NCI-H1417 (cell line): ENCODE measurements at places on chromosomes 12 and 14.

DNA sequence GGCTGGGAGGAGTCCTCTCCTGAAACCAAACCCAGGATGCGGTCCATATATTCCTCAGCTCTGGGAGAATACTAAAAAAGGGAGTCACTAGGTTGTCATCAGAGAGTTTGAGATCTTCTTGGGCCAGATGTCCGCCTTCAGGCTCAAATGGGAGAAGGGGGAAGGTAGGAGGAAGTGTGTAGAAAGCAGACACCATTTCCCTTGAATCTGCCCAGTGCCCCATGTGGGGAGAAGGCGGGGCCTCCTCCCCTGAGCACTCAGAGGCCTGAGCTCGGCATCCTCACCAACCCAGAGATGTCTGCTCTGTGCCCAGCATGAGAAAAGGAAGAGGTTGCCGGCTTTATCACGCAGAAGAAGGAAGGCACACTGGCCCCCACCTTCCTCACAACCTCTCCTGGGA, 37.3 kb downstream of the LTBP2 start:
- DNase-seq, result no peak

- no peak for DNase-seq
Observed at GRCh38 chr14:70422538-70422937, 5.6 kb upstream of the SYNJ2BP start.

GRCh38 chr12:117161460-117162166, 28.7 kb downstream of the FBXO21 start:
- no peak for DNase-seq

DNA sequence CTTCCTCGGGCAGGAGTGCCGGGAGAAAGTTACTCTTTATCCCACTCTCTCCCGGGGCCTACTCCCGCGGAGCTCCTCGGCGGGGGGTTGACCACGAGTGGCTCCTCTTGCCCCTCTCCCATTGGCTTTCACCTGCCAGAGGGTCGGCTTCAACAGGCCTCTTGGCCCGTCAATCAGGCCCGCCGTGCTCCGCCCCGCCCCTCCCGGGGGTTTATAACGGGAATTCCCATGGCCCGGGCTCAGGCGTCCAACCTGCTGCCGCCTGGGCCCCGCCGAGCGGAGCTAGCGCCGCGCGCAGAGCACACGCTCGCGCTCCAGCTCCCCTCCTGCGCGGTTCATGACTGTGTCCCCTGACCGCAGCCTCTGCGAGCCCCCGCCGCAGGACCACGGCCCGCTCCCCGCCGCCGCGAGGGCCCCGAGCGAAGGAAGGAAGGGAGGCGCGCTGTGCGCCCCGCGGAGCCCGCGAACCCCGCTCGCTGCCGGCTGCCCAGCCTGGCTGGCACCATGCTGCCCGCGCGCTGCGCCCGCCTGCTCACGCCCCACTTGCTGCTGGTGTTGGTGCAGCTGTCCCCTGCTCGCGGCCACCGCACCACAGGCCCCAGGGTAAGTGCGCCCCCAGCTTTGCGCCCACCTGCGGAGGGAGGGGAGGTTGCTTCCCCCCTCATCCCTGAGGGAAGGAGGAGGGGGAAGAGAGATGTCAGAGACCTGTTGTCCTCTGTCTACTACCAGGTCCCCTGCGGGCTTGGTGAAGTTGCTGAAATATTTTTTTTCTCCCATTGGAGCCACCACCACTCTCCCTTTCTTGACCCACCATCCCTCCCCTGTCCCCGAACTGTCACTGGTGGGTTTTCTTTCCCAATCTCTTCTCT, at the start of gene SMOC1:
Gene SMOC1, plus strand, starts transcription at position 242 of the 869 bp plus-strand sequence. Its CDS starts 263 bp downstream, at position 505.
- peak; percentile 83 for DNase-seq

GRCh38 chr14:91985008-91985407, 37.5 kb upstream of the FBLN5 start:
- DNase-seq, result no peak

DNA sequence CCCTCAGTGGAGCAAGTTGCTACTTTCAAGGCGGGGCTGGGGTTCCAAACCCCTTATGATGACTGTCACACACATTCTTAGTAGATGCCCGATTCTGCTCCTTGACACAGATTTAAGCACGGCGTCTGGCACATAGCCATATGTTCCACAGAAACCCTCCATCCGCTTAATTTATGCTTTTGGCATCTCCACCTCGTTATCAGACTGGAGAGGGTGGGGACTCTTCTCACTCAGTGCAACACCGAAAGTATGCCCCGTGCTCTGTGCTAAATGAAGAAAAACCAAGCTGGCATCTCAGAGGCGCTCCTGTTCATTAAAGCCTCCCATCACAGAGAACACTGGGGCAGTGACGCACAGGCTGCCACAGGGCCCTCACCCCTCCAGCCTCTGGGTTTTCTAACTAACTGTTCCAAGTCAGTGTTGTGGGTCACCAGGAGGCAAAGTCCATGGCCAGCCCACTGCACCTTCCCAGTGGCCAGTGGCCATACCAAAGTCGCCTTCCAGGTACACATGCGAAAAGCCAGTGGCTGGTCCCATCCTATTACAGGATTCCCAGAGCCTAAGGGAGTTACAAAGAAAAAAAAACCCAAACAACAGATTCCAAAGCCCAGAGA, 27.3 kb downstream of the CCDC88C start:
- no peak for DNase-seq

GRCh38 chr14:89955022-89955744, 544 bp upstream of the TDP1 start:
- DNase-seq, result no peak

DNA sequence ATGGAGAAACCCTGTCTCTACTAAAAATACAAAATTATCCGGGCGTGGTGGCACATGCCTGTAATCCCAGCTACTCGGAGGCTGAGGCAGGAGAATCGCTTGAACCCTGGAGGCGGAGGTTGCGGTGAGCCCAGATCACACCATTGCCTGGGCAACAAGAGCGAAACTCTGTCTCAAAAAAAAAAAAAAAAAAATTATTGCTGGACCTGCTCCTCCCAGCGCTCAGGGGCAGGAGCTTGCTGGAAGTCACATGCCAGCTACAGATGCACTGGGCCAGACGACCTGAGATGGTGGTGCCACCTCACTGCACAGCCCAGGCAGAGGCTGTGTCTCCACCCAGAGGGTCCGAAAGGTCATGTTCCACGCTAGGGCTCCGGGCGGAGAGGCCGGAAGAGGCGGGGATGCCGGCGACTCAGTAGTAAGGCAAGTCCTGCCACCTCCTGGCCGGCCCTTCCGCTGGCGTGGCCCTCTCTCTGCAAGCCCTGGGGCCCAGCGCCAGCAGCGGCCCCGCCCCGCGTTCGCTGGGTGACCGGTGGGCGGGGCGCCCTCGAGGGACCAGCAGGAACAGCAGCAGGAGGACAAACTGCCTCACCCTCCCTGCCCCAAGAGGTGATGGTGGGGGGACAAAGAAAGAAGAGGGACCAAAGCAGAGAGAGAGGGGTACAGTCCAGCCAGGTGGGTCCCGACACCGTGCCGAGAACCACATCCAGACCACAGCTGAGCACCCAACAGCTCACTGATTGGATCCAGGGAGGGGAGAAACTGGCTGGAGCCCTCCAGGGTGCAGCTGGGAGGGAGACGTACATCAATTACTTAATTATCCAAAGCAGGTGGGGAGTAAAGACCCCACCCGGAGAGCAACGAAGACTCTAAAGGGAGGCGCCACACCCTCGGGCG, 3.6 kb upstream of the RHOF start:
- peak; percentile 96 for DNase-seq

- DNase-seq, result peak; percentile 86
Observed at GRCh38 chr12:124551268-124552144, 15.9 kb downstream of the NCOR2 start.

DNA sequence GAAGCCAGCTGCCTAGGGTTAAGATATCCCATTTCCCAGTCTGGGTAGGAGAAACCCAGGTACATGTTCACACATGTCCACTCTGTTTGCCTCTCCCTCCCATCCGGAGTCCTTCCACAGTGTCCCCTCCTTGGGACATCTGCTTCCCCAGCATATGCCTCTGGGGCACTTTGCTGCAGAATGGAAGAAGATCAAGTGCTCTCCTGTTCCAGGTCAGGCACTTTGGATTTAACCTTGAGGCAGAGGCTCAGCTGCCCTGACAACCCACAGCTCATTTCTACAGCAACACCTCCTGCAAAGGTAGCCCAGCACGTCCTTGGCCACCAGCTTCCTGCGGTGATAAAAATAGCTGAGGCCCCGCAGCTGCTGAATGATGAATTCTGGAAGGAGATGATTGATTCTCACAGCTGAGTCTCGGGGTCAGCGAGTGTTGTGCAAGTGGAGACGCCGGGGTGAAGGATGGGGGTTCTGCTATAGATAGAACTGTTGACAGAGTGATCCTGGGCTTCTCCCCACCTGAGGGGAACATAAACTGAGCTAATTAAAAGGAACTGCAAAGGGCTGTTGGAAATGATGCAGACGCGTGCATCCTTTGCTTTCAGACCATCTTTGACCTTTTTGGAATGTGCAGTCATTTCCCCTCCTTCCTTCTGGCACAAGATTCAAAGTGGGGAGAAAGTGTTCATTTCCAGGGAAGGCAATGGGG, 145.0 kb downstream of the SLC38A6 start:
- peak; percentile 82 for DNase-seq

- DNase-seq, result no peak
Observed at GRCh38 chr14:100611811-100612480, 24.7 kb upstream of the BEGAIN start.
